Tibial nerve (tissue), 4 donors: ENCODE measurements at places on chromosomes 6 and 20. TPM values are rescaled to one million over a fixed set of nuclear protein-coding genes. Genes with fewer than 3 reads are reported as not detected.

The COQ3 gene
- 6.6 TPM for total RNA-seq

DNA sequence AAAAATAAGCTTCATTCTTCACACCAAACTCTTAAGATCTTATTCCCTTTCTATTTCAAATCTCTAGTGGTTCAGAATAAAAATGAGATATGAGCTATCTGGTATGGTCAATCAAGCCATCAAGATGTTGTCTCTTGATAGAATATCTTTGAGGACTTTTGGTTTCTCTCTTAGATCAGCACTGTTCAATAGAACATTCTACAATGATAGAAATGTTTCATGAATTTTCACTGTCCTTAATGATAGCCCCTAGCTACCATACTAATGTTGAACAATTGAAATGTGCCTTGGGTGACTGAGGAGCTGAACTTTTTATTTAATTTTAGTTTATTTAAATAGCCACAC, 24.1 kb upstream of the HINT3 start:
- no peak for DNase-seq

- no peak for DNase-seq
Measured at GRCh38 chr6:65280060-65280459, 427.0 kb downstream of the EYS start.

- no peak for DNase-seq
Measured at GRCh38 chr6:147666255-147666654, 157.8 kb downstream of the SAMD5 start.

GRCh38 chr20:62529896-62530642, 54.3 kb upstream of the GATA5 start:
- DNase-seq: no peak

DNA sequence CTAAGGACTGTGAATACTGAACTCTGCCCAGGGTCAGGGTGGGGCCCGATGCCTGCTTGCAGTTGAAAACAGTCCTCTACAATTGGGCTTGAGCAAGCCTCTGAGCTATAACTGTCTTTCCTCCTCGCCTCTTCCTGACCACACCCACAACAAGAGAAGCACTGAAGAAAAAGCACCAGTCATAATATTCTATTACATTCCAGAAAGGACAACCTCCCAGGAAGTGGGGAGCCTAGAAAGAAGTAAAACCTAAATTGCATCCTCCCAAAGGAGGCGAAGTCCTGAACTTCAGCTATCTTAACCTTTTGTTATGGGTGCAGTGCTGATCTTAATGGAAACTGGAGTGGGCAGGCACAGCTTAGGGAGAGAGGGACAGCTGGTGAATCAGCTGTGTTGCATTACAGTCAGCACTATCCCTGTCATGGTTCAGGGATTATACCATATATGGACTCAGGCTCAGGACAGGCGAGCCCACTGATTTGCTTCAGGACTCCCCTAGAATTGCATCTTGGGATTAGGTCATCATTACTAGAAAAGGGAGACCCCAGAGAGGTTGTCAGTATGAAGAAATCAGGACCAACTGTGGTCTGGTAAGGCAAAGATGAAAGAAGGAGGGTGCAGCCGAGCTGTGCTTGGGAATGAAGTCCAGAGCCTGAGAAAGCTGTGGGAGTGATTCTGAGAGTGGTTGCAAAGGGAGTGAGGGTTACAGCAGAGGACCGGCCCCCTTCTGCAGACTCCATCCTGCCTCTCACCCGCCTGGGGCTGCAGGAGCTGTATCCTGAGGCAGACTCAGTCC, 18.3 kb upstream of the TRAM2 start:
- no peak for DNase-seq

The OOEP gene
- total RNA-seq: not detected
